Uterus (tissue), 4 donors: ENCODE measurements at places on chromosomes 2 and 18. TPM values are rescaled to one million over a fixed set of nuclear protein-coding genes. Genes with fewer than 3 reads are reported as not detected.

Gene ACMSD
- not detected for total RNA-seq

Gene DAPL1
- total RNA-seq: not detected

Gene LBX2
- 2.9 TPM for total RNA-seq

Gene SLC30A3
- 0.88 TPM for total RNA-seq

Gene RAX
- total RNA-seq: not detected

Gene DNER
- 24.7 TPM for total RNA-seq

Gene DPP10
- not detected for total RNA-seq

Gene ANKRD30B
- not detected for total RNA-seq

Gene CEP76
- 9.7 TPM for total RNA-seq

Gene TBC1D8
- 16.7 TPM for total RNA-seq

Gene EGR4
- total RNA-seq: not detected

Gene IL36RN
- not detected for total RNA-seq

Gene NETO1
- total RNA-seq: 1.0 TPM

Gene DHRS9
- 0.91 TPM for total RNA-seq

Gene CYP27C1
- 1.2 TPM for total RNA-seq

Gene IL1RN
- not detected for total RNA-seq

Gene CIDEA
- not detected for total RNA-seq

Gene TTN
- total RNA-seq: 6.0 TPM

Gene RBFA
- 18.2 TPM for total RNA-seq

Gene SMPD4
- 74.9 TPM for total RNA-seq

Gene MALT1
- total RNA-seq: 51.4 TPM

Gene CRACDL
- total RNA-seq: 9.9 TPM

Gene EVX2
- not detected for total RNA-seq

Gene DNAH7
- 10.0 TPM for total RNA-seq

Gene RAB6C
- total RNA-seq: not detected

Gene CLASP1
- 80.4 TPM for total RNA-seq

Gene PFN4
- total RNA-seq: not detected

Gene CMPK2
- 2.9 TPM for total RNA-seq

Gene UGT1A7
- not detected for total RNA-seq

Gene PID1
- 38.8 TPM for total RNA-seq

Gene CRYBA2
- total RNA-seq: not detected

Gene HOXD4
- total RNA-seq: 41.6 TPM

Gene KLHL14
- total RNA-seq: 3.1 TPM

Gene PTGR3
- 4.9 TPM for total RNA-seq

Gene CELF4
- total RNA-seq: not detected

Gene IL1F10
- not detected for total RNA-seq

Gene CAVIN2
- total RNA-seq: 37.3 TPM

Gene GCA
- 3.8 TPM for total RNA-seq

Gene ANKRD62
- total RNA-seq: not detected

Gene GAL3ST2
- total RNA-seq: not detected
